Stimulated activated CD4-positive, alpha-beta T cell treated with anti-CD3 and anti-CD28 coated beads, Interleukin-12 subunit alpha, Interleukin-12 subunit beta, amount 100 ng/mL, for 24 hours (primary cell): ENCODE measurements at places on chromosomes 6 and 20.

- DNase-seq: no peak
These were observed 66.7 kb upstream of the TOP1 start for GRCh38 chr20:40961686-40962640.

DNA sequence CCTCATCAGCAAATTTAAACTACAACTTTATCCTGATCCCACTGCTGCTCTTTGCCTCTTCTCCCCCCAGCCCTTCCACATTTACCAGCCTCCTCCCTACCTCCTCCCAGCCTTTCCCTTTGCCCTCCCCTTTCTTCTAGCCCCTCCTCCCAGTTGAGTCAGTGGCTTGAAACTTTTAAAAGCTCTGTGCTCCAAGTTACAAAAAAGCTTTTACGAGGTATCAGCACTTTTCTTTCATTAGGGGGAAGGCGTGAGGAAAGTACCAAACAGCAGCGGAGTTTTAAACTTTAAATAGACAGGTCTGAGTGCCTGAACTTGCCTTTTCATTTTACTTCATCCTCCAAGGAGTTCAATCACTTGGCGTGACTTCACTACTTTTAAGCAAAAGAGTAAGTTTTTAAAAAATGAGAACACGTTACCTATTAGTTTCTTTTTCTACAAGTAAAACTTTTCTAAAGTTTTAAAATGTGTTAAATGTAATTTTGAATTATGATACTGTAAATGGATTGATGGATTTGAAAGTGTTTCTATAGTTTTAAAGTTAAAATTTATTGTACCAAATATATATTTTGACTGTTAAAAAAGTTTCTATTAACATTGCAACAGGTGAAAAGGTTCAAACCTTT lies at the start of gene GJA1:
Gene GJA1 (plus strand): TSS at position 203 of the 626 bp plus-strand sequence. CDS start 11,202 bp downstream, outside the sequence.
- DNase-seq: no peak

DNA sequence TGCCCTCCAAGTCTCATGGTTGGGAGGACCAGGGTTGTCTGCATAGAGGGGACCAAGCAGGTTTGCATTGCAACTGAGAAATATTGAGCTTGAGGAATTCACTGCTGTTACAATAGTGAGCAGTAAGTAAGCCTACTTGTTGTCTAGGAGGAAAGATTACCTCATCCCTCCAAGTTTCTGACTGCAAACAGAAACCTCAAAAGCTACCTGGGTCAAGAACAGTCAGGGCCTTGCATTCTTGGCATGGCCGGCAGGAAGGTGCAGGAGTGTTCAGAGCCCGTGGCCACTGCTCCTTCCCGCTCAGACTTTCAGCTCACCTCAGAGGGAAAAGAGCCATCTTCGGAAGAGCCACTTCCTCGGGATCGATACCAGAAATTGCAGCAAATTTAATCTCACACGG lies 46.0 kb upstream of the DOK5 start:
- no peak for DNase-seq

DNA sequence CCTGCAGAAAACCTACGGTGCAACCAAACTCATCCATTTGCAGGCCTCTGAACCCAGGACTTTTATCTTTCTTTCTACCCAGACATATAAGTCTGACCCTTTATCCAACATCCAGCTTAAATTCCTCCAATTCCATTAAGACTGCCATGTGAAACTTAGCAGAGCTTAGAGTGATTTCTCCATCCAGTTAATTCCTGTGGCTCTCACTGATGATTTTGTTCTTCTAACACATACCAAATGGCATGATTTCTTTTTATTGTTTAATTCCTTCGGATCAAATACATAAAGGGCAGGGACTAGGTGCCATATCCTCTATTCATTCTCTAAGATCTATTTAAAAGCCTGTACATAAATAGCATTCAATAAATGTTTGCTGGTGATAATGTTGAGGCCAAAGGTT lies 92.9 kb downstream of the TASP1 start:
- DNase-seq: no peak

GRCh38 chr6:147407571-147407970 lies 100.9 kb upstream of the SAMD5 start:
- no peak for DNase-seq

DNA sequence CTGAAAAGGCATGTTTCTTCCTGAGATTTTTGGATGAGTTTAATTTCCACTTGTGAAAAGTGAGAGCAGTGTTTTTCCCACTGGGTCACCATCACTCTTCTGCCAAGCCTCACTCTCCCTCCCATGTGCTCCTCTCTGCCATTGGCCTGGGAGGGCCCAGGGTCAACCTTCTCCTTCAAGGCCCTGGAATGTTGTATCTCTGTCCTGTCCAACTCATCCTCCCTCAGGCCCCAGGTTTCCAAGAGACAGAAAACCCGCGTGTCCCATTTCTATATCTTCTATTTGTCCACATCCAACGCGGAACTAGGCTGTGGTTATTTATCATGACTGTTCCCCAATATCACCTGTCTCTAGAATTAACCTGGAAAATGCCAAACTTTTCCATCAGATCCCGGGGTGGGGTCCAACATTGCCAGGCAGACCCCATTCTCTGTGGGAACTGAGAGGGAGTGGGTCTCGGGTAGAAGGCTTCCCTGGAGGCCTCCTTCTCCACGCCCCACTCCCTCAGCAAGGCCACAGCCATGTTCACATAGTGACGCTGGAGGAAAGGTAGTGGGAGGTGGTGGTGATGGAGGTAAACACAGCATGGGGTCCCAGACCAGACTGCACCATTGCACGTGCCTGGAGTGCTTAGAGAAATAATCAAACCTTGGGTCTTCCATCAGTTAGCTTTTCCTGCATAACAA lies 173.5 kb downstream of the SCP2D1 start:
- DNase-seq: no peak

DNA sequence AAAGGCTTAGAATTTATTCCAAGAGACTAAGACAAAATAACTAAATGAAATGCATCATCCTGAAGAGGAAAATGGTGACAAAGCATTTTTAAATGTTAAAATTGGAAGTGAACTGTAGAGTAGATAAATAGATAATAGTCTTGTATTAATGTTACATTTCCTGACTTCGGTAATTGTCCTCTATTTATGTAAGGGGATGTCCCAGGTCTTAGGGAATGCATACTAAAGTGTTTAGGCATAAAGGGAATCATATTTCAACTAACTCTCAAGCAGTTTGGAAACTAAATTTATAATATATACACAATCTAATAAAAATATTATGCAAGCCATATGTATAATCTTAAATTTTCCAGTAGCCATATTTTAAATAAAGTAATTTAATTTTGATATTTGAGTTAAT lies 159.3 kb downstream of the WDR27 start:
- DNase-seq: no peak

- DNase-seq: peak; percentile 14
These were observed 463 bp upstream of the HLA-DMB start for GRCh38 chr6:32941214-32941768.

DNA sequence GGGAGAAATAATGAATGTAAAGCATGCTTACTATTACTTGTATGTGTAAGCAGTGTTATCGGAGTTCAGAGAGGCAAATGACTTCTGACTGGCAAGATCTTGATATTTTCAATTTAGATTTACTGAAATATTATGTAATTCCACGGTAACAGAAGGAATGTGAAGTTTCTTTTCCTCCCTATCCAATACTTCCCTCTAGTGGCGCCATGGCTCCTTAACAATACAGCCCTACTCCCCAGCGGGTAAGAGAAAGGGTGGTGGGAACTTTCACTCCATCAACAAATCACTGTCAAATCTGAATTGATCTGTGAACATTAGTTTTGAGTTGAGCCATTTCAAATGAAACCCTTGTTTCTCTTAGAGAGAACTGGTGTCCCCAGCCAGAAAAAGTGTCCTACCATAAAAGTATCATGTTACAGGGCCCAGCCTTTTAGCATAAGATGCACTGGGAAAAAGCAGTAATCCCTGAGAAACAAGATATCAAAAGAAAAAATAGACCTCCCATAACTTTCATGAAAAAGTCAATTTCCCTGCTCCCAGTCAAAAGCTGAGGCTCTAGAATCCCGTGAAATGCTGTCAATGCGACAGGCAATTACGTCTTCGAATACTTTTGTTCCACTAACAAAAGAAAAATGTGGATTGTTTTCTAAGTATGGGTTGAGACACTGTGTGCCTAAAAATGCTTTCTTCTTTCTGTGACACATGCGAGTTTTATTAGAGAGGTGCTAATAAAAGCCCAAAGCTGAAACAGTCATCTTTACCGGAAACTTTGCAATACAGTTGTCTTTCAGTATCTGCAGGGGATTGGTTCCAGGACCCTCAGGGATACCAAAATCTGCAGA lies 12.9 kb downstream of the COX7A2 start:
- DNase-seq: no peak

DNA sequence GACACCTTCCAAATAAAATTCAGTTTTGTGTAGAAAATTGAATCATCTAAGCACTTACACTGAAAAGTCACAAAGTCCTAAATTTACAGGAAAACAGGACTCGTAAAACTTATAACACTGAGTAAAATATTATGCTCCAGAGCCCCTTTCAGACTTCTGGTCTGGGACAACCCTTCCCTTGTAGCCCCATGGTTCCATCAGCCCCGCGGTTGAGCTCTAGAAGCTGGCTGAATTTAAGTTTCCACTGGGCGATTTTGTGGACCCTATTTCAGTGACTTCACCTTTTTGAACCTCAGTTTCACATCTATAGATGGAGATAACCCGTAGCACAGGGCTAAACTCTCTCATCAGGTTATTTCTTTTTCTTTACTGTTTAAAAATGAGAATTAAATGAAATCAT lies 117.7 kb upstream of the BACH2 start:
- no peak for DNase-seq

DNA sequence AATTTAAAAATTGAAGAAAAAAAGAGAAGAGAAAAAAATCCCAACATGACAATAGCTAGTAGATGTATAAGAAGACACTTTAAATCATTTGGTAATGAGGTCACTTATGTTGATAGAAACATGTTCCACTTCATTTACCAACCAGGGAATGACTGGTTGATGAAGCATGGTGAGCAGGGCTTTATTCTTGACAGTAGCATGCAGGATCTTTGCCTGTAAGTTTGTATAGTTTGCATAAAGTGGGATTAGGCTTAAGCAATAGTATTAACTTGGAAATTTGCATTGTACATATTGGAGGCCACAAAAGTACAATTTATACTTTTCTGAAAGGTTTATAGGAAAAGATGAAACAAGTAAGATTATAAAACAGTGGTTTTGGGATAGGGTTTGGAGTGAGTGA lies 67.0 kb downstream of the NOX3 start:
- no peak for DNase-seq

- no peak for DNase-seq
These were observed 37.0 kb upstream of the MPC1 start for GRCh38 chr6:166419717-166420116.

DNA sequence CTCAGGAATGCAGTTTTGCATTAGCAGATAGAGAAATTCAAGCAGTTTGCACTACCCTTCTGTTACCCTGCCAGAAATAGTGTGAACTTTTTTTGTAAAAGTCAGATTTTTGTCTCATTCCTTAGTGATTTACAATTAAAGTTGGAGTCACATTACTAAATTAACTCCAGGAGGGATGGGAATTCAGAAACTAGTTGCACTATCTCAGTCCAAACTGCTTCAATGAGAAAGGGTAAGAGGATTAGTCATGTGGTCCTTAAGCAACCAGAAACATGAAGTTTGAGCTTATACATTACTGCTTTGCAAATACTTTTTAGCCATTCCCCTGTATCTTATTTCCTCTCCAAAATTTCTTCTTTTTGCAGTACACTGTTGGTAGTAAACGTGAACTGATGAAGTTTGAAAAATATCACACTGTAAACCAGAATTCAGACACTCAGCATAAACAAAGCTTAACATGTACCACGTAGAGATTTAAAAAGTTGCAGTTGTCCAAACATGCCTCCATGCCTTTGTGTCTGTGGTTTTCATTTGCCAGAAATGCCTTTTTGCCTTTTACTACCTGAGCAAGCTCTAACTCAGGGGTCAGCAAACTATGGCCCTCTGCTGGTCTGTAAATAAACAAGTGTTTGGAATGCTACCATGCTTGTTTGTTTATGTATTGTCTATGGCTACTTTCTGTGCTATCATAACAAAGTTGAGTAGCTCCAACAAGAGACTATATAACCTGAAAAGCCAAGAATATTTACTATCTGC lies 49.7 kb downstream of the TP53INP2 start:
- DNase-seq: no peak

GRCh38 chr6:52909531-52909930 lies at the start of gene GSTA3:
GSTA3 (minus strand) TSS chr6:52909698; CDS start chr6:52905834, 3,864 bp downstream.
- no peak for DNase-seq

DNA sequence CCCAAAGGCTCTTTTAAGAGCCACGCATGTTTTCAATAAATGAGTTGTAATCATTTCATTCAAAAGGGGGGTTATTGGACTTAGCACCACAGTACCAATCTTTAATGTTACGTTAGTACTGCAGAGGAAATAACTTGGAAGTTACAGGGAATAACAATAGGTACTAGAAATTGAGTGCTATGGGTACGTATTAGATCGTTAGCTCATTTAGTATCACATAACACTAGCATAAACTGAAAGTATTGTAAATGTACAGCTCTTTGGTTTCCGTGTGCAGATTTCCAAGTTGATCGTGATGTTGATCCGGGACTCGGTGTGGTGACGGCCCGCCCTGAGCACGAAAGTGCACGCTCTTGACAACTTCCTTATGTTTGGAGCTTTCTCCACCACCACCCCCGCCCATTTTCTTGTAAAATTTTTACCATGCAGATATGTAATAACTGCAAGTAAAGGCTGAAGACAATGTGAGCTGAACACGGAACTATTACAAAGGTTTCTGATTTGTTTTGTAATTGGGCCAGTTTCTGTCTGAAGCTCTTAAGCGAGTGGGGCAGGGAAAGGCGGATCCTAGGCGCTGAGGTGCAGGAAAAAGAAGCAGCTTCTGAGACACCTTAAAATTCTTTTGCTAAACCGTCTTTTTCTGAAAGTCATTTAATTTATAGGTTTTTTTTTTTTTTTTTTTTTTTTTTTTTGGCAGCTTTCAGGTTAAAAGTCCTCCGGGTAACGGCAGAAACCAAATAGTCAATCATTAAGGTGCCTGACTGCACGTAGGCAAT lies 71.5 kb downstream of the HFE start:
- no peak for DNase-seq

- DNase-seq: no peak
These were observed 128.6 kb upstream of the FAM83B start for GRCh38 chr6:54717849-54718455.

DNA sequence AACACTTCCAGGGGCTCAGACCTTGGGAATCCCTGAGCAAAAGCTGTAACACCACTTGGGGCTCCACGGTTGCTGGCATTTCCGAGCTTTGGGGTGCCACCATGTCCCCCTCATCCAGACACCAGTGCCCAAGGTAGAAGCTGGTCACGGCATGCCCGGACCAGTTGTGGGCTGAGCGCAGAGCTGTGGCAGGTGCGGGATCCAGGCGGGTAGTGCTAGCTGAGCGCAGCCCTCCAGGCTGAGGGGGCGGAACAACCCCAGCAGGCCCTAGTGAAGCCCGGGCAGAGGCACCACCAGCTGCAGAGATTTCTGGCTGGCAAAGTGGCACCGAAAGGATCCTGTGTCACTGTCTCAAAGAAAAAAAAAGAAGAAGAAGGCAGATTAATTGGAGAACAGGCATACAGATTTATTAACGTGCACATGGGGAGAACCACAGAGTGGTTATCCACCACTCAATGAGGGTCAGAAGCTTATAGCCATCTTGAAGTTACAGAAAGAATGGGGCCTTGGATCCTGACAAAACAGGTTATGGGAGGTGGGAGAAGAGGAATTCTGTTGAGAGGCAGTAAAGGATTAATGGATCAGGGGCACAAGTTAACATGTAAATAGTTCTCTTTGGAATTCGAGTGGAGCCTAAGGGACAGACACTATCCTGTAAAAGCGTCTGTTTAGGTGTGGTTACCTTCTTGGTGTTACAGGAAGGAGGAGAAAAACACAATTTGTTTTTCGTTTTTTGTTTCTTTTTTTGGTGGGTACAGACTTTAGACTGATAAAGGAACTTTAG lies 107.5 kb downstream of the CD24 start:
- no peak for DNase-seq

GRCh38 chr6:4253604-4254231 lies 118.3 kb upstream of the ECI2 start:
- no peak for DNase-seq

- no peak for DNase-seq
These were observed 12.9 kb upstream of the C6orf132 start for GRCh38 chr6:42155293-42155692.
